Stimulated activated CD4-positive, alpha-beta T cell treated with anti-CD3 and anti-CD28 coated beads, Interleukin-12 subunit alpha, Interleukin-12 subunit beta, amount 100 ng/mL, for 24 hours (primary cell): ENCODE measurements at places on chromosomes 16 and 17.

DNA sequence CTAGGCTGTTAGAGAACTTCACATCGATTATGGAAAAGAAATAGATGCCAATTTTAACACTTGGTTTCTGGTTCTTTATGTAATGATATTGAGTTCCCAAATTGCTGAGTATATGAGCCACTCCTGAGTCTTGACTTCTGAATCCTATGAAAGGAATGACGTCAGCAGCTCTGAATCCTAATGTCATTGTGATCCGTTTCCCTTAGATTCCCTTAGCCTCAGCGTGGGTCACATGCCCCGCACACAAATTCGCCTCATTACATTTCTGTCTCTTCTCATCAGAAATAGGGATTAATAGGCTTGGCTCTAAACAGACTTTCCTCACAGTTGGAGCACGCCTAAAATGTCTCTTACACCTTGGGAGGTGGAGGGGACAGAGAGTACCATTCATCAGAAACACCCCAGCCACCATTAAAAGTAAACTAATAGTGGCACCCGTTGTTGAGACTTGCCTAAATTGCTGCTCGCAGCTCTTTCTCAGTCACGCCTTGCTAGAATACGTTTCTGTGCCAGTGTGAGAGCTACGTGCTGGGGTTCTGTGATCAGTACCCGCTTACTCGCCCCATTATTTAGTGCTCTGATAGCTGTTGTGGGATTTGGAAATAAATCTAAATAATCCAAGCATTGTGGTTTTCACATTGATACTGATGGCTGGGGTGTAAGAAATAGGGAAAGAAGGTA, 7.1 kb downstream of the MRM3 start:
- no peak for DNase-seq

- DNase-seq: peak; percentile 76
Observed at GRCh38 chr17:38508954-38509771, 80.9 kb downstream of the ARHGAP23 start.

DNA sequence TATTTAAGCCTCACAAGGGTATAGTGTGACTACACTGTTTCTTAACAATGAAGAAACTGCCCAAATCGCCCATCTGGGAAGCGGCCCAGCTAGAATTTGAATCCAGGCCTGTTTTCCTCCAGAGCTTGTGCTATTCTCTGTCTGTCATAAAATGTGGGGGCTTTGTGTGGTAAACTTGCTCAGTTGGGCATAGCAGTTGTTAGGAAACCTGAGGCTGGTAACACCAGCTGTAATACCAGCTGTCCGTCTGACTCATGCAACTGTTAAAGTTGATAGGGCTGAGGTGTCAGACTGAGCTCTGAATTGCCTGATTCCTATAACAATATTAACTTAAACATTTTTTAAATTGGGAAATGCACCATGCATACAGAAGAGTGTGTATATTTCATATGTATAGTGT, 9.3 kb downstream of the NOD2 start:
- no peak for DNase-seq

DNA sequence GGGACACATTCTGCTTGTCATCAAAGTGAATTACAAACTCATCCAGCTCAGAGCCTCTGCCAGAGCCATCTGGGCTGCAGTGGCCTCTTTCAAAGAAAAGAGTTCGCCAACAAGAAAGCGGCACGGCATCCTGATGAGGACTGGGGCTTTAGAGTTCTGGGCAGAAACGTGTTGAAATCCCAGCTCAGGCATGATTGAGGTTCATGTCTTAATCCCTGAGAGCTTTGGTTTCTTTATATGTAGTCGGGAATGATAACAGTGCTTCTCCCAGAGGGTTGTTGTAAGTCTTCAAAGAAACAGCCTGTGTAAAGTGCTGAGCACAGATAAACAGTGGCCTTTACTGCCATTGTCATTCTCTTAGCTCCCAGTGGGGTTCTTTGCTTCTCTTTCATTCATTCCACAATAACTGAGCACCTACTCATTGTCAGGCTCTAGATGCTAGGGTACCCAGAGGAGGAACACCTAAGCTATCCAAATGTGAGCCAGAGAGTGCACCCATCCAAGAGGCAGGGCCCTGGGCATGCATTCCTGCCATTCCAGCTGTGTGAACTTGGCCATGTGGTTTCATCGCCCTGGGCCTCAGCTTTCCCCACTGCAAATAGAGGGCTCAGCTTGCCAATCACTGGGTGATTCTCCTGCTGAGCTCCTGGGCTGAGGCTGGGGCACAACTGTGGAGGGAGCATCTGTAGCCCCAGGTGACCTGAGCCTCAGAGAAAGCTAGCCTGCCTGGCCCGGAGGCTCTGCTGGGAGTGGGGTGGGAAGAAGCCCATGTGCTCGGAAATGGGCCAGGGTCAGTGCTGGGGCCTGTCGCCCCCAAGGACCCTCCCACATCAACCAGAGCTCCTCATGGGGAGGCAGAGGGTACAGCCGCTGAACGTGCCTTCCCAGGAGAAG, 38.3 kb upstream of the CRHR1 start:
- no peak for DNase-seq

- DNase-seq: no peak
Observed at GRCh38 chr16:53498984-53499383, 4.0 kb downstream of the AKTIP start.

DNA sequence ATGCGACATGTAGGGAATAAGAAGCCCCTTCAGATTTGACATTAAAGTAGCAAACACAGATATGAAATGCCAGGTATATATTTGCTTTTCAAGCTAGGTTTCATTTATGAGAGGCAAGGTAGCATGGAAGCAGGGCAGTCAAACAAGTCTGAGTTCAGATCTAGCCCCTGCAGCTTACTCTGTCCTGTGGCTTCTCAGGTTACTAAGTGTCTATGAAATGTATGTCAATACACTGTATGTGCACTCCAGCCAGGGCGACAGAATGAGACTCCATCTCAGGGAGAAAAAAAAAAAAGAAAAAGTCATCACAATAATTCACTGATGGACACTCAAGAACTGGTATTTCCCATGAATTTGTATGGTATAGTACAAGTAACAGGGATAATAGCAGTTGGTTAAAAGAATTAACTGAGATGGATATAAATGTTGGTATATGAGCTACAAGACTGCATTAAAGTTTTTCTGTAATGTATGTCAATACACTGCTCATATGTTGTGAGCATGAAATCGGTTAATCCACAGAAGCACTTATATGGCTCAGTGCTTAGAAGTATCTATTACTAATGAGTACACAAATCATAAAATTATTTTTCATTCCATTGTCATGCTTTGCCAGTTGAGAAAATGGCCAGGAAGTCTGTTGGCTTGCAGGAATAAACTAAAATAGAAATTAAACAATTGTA, 2.9 kb upstream of the WSB1 start:
- DNase-seq: no peak

GRCh38 chr16:51762081-51762996, 611.3 kb upstream of the SALL1 start:
- no peak for DNase-seq

DNA sequence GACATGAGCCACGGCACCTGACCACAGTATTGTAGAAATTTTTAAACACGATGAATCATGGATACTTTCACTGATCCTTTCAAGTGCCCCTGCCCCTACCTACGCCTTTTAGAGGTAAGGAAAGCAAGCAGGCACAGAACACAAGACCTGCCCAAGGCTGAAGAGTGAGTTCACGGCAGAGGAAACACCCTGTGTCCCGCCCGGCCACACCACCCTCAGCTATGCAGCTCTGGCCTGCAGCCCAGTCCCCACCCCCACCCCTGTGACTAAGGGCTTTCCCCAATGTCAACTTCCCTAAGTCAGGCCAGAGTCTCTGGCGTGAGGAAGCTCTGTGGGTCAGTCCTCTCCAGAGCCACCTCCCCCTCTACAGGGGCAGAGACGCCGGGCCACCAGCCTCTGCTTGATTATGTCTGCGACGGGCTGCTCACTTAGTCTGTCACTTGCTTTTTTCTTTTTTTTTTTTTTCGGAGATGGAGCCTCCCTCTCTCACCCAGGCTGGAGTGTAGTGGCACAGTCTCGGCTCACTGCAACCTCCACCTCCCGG, 8.4 kb downstream of the SLC16A5 start:
- DNase-seq: no peak

GRCh38 chr17:20156196-20157000, 147.2 kb downstream of the SPECC1 start:
- no peak for DNase-seq

DNA sequence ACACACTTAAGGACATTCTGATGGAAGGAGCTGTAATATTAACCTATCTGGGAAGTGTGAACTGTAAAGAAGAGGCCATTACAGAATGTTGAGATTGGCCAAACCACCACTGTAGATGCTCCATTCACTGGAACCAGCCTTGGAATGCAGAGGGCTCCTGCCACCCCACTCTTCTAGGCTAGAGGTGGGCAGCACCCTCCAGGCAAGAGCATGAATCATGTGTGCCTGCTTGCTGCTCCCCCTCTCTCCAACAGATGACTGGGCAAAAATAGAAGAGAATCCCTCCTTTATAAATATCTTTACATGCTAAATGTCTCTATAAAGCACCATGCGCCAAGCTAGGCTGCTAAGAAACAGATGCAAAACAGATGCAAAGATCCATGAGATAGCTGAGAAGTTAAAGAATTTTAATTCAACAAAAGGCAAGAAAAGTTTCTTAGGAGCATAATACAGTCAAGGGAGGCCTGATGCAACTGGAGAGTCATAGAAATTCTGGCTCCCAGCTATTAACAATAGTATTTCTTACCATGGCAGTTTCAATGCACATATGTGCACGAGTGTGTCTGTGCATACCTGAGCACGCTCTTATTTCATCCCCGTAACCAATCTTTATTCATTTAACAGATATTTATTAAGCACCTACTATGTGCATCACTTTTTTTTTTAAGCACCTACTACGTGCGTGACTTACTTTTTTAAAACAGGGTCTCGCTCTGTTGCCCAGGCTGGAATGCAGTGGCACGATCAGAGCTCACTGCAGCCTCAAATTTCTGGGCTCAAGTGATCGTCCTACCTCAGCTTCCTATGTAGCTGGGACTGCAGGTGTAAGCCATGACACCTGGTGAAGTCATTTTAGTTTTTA, 53.6 kb downstream of the GRIN2A start:
- no peak for DNase-seq

DNA sequence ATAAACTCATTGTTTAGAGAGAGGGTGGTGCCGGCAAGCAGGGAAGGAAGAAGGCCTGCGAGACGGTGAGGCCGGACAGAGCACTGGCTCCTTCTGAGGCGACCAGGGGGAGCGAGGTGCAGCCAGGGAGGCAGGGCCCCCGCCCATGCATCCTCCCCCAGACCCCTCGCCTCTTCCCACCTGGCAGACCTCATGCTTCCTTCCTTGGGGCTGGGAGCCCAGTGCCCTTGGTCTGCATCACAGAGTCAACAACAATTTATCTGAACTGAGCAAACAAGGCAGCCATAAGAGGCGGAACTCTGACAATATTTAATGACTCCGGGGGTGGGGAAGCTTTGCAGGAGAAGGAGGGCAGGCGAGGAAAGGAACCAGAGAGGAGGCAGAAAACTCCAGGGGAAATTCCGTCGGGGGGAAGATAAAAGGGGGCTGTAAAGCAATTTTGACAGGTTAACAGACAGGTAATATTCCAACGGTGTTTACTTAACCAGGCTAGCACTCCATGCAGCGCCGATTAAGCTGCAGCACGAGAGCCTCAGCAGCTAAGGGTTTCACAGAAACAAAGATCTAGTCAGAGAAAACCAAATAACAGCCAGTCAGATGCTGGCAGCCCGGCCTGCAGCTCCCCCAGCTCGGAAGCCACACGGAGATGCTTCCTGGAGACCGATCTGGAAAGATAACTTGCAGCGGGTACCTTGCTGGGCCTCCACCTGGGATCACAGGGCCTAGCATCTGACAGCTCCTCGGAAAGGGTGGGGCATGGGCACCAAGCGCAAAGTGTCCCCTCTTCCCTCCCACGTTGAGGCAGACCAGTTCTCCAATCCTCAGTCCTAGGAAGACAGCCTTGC, 398.2 kb downstream of the SOX9 start:
- DNase-seq: no peak

- no peak for DNase-seq
Observed at GRCh38 chr16:49036126-49036525, 245.5 kb downstream of the CBLN1 start.
